ENCODE measurements at places on chromosomes 12 and 14. TPM values are rescaled to one million over a fixed set of nuclear protein-coding genes. Genes with fewer than 3 reads are reported as not detected.

Gene KRT3
- total RNA-seq: not detected

Gene OS9
- total RNA-seq: 251 TPM

Gene PLEKHG7
- not detected for total RNA-seq

Gene RNASE1
- 641 TPM for total RNA-seq

Gene ABCD2
- total RNA-seq: 26.0 TPM

Gene CRIP1
- total RNA-seq: 64.8 TPM

- DNase-seq: no peak
Observed at GRCh38 chr12:132172619-132173018, 28.4 kb downstream of the NOC4L start.

DNA sequence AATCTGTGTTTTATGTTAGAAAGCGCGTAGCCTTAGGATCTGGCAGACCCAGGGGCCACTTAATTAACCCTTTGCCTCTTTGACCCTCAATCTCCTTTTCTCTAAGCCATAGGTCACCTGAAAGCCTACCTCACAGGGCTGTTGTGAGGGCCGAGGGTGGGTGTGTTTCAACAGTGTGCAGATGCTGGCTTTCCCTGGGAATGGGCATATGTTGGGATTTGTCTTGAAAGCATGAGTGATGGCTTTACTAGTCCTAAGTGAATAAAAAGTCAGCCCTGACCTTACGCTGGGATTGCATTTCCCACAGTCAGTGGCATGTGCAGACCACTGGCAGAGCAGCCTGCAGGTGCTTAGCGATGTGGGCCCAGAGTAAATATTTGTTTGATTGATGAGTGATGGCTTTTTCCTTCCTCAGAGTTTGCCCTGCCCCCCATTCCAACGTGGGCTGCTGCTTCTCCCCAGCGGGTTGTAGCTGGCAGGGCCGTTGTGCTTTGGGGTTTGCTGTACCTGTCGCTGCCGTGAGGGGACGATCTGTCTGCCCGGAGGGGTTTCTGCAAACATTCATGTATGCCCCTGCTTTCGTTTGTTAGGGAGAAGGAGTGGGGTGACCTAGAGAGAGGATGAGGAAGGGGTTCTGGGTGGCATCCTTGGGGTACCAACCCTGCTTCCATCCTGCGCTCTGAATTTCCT is 31.5 kb downstream of the MEG3 start:
- DNase-seq: no peak

DNA sequence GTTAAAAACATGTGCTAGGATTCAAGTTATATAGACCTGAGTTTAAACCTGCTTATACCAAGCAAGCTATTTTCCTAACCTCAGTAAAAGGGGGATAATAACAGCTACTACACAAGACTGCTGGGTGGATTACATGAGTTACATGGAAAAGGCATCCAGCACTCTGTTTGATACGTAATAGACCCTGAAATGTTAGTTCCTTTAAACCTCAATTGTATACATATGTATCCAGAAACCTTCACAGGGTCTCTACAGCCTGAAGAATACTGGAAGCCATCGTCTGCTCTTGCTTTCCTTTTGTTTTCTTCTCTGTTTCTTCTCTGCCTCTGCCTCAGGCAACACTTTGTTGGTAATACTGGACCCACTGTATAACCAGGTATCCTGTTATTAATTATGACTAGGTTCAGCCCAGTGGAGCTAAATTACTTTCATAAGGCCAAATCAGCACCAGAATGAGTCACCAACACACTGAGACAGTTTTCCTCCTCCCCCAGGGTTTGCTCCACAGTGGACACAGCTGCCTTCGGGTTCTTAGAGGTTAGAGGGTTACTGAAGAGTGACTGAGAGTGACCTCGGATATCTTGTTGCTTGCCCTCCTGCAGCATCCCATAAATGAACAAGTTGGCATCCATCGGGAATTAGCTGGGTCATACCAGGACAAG is 127.1 kb downstream of the CAPZA3 start:
- DNase-seq: no peak

DNA sequence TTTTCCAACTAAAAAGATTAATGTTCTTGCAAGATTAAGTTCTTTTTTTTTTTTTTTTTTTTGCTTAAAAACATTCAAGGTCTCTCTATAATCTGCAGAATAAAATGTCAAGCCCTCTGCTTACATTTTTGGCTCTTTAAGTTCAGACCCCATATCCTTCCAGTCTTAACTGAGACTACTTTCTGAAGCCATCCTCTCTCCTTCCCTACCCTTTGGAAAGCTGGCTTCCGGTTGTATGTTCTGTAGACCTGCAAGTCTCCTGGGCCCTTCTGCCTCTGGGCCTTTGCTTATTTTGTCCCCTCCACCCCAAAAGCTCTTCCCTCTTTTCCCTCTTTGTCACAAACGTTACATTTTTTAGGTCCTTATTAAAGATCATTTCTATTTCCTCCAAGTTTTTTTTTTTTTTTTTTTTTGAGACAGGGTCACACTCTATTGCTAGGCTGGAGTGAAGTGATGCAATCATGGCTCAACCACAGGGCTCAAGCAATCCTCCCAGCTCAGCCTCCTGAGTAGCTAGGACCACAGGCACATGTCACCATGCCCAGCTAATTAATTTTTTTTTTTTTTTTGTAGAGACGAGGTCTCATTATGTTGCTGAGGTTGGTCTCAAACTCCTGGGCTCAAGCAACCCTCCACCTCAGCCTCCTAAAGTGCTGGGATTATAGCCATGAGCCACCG is 46.5 kb downstream of the PTPRB start:
- DNase-seq: no peak

- no peak for DNase-seq
Observed at GRCh38 chr12:90836689-90837088, 118.3 kb downstream of the CCER1 start.

DNA sequence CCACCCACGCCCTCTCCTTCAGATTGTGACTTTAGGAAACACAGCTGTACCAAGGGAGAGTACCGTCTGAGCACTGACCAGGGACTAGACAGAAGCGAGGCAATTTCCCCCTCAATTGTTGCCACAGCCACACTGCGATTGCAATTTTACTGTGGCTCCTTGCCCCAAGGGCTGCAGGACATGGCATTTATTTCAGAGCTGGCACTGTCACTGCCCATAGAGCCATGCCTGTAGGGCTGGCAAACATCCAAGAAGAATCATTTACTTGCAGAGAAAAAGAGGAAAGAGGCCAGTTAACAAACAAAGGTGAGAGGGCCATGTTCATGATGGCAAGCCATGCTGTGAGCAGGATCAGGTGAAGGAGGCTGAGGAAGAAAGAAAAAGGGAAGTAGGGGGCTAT is 129.6 kb downstream of the EMP1 start:
- no peak for DNase-seq

- no peak for DNase-seq
Observed at GRCh38 chr12:80504389-80505163, 60.5 kb downstream of the PTPRQ start.

DNA sequence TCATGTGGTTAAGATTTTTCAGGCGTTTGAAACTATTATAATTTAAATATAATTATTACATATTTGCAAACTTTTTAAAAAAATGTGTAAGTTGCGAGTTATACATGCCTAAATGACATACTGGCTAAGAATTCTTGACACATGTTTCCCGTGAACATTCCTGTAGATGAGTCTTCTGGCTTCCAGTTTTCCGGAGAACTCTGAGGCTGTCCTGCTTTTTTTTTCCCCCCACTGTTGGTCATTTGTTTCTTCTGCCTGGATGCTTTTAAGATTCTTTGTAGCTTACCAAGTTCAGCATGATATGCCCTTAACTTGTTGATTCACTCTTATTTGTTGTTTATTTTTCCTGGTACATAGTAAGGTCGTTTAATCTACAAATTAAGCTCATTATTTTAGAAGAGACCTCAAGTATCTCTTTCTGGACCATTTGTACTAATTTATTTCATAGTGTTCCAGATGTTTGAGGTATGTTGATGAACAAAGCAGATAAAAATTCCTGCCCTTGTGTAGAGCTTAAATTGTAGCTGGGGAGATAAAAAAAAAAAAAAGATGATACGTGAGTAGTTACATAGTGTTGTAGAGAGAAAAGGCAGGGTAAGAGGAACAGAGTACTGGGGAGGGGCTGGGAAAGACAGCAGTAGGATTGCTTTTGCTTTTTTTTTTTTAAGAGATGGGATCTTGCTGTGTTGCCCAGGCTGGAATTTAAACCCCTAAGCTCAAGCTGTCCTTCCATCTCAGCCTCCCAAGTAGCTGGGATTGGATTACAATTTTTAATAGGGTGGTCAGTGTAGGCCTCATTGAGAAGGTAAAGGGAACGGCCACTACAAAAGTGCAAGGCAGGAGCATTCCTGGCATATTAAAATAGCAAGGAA is 32.8 kb downstream of the ARHGAP5 start:
- no peak for DNase-seq

DNA sequence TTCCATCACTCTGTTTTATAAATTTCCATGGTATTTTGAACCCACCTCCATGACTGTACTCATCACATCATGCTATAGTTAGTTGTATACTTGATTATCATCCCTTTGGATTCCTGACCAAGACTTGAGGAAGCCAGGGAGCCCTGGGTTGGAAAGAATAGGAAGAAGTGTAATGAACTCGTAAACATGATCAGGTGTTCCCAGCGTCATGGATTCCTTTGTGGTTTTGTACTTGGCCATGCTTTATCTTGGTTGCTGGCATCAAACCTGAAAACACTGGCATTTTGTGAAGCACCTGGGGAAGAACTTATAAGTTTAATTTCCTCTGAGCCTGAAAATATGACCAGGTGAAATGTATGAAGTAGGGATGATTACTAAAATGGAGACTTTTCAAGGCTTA is 76.4 kb downstream of the CHST11 start:
- no peak for DNase-seq

- DNase-seq: no peak
Observed at GRCh38 chr12:12548713-12549112, 13.9 kb downstream of the DUSP16 start.

GRCh38 chr12:112555621-112556233 is 137.0 kb downstream of the PTPN11 start:
- DNase-seq: no peak

DNA sequence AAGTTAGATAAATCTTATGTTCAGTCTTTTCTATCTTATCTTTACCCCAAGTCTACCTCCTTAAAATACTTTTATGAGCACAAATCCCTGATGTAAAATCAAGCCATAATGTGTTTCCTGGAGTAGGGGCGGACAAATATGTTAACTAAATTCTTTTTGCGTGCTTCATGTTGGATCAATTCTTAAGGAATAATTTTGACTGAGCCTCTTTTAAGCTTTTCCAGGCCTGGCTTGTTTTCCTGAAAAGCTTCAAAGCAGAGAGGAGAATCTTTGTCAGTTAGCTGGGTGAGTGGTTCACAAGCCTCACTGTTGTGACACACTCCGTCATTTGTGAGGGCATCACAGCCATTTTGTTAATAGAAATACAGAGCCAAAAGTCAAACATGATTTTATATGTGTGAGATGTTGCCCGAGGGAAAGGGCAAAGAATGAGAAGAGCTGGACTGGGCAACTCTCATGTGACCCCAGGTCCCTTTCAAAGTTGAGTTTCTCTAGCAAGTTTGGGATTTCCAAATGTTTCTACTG is 468.9 kb downstream of the RGS6 start:
- DNase-seq: no peak

- no peak for DNase-seq
Observed at GRCh38 chr14:76714470-76714869, 46.8 kb upstream of the VASH1 start.

- DNase-seq: no peak
Observed at GRCh38 chr12:45355730-45356129, 139.8 kb downstream of the ANO6 start.

GRCh38 chr14:85186082-85186481 is 343.9 kb upstream of the FLRT2 start:
- DNase-seq: no peak
